ENCODE measurements at places on chromosomes 1 and 21.

- no peak for DNase-seq
Observed at GRCh38 chr1:15347182-15347581, 62.5 kb upstream of the EFHD2 start.

DNA sequence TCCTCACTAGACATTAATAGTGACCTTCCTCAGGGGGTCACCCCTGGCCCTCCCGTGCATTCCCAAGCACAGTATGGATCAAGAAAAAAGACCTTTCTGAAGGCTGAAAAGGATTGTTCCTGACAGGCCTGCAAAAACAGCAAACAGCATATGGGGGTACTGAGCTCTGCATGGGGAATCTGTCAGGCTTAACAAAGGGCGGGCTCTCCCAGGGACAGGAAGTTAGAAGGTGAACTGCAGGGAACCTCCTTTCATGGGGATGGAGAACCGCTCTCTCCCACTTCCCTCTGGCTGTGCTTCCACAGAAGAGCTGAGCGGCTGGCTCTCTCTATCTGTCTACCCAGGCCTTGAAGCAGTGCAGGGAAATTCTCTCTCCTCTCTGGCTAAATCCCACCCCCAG is 91.7 kb downstream of the DTL start:
- DNase-seq = no peak

- DNase-seq = peak; percentile 37
Observed at GRCh38 chr1:14977338-14977931, 176.1 kb upstream of the TMEM51 start.

GRCh38 chr1:30888975-30889374 is 19.6 kb downstream of the SDC3 start:
- DNase-seq = no peak

DNA sequence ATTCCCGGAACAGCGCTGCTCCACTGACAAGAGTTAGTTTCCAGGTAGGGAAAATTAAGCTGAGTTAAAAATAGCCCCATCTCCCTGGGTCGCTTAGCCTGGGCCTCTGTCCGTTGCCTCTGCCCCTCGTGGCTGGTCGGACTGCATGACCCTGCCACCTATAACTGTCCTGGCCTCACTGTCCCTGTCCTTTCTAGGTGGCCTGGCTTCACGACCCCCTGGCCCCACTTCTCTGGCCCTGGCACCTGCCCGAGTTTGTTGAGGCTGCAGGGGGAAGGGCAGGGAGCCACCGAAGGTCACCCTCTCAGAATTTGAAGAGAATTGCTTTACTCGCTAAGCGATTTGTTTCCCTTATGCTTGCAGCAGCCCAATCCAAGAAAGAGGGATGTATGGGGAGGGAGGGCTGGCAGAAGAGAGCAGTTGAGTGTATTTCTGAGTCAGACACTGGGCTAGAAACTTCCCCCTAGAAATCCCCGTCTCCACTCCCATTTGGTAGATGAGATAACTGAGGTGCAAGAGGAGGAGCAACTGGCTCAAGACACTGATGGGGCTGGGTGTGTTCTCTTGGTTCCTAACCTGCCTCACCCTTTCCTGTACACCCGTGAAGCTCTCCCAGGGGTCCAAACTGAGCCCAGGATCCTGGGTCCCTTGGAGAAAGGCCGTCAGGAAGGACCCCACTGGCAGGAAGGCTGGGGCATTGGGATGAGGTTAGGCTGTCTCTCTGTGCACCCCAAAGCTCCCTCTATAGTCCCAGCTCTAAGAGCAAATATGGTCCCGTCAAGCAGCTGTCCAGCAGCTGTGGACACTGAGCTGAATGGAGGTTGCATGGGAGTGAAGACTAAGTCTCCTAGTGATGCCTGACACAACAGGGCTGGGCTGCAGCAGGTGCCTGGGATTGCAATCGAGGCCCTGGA is 2.9 kb upstream of the EDN2 start:
- DNase-seq = no peak

DNA sequence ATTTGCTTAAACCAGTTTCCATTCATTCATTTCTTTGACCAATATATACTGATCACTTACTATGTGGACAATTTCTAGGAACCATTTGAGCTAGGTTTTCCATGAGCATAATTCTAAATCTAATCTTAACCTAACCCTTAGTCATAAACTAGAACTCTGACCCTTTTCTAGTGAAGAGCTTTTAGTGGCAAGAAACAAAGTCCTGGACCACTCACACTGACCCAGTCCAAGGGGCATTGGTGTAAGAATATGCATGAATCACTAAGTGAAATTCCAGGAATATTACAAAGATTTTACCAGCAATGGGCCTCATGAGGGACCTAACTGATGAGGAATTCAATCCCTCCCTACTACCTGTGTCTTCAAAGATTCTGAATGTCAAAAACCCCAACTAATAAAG is 40.6 kb upstream of the SLC2A1 start:
- no peak for DNase-seq

GRCh38 chr21:46472246-46472645 is 13.6 kb downstream of the DIP2A start:
- no peak for DNase-seq

DNA sequence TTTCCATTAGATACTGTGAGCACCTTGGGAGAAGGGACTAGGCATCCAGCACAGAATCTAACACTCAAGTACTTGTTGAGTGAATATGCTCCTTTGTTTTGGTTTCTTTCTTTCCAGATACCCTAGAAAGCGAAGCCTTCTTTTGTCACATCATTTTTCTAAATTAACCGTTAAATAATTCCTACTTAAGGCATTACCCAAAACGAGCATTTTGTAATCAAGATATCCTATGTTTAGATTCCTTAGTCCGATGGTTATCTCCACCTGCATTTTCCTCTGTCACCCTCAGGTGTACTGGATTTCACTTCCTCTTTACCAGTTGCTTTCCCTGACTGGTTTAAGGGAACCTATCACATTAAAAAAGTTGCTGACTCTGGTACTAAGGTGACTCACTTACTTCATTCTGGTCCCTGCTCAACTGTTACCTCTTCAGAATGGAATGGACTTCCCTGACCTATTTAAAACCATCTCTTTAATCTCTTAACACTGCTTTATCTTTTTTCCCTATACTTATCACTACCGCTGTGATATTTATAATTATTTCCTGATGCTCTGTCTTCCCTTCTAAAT is 3.2 kb downstream of the B3GALNT2 start:
- DNase-seq = no peak

GRCh38 chr1:244680667-244681066 is 27.7 kb downstream of the DESI2 start:
- DNase-seq = no peak

Measured in left kidney (tissue), 8 donors.